D341Med (cell line): ENCODE measurements at places on chromosomes 4 and X.

DNA sequence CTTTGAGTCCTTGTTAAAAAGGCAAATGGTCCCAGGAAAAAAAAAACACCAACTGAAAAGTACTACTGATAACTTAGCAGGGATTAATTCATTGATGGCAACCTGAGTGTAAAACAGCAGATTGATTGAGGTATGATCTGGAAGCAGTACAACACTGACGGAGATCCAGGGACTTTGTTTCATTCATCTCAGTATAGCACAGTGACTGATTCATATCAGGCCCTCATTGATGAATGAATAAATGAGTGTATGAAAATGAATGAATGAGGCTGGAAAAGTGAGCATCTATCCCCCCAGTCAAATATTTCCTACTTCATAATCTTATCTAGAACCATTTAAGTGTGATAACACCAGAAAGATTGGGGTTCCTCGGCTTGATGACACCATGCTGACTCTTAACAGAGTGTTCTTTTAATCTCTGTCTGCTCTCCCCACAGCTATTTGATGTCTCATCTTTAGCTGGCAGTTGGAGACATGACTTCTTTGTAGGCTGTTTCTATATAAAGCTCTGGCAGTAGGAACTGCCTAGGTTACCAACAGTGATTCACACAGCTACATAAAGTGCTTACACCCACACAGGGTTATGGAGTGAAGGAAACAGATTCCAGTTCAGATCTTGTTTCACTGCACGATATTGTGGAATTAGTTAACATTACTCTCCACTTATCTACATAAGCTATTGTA, 18.6 kb upstream of the RNF128 start:
- no peak for DNase-seq

DNA sequence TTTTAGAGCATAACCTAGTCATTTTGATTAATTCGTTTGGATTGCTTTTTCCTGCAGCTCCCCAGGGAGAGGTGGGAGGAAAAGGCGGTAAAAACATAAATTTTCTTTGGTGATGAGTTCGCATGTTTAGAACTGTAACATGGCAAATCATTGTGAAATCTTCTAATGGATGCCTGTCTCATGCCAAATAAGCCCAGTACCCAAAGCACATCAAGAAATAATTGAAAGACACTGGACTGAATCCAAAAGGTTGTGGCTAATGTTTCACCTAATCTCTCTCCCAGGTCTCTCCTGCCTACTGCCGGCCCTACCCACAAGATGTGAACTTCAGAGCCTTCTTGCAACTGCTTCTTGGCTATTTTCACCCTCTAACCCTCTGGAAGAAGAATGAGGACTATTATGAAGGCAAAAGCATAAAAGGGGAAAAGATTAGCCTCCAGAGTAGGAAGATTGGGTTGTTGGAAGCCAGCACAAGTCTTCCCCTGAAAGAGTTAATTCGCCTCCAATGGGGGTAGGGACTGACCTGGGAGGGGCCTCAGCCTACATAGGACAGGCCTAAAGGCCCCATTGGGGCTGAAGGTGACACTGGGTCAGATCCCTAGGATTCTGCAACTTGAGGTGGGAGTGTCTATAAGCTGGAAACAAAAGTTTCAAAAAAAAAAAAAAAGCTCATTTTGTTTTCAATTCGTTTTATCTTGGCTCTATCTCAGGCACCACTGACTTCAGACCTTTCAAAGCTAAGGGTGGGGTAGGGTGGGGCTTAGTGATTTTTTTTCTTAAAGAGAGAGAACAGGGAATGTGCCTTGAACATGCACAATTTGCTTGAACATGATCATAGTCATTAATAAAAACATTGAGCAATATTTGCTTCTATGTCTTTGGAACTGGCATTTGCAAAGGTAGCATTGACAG, 278.6 kb upstream of the KLF3 start:
- no peak for DNase-seq

GRCh38 chr4:76494871-76495590, 60.0 kb downstream of the SHROOM3 start:
- no peak for DNase-seq

DNA sequence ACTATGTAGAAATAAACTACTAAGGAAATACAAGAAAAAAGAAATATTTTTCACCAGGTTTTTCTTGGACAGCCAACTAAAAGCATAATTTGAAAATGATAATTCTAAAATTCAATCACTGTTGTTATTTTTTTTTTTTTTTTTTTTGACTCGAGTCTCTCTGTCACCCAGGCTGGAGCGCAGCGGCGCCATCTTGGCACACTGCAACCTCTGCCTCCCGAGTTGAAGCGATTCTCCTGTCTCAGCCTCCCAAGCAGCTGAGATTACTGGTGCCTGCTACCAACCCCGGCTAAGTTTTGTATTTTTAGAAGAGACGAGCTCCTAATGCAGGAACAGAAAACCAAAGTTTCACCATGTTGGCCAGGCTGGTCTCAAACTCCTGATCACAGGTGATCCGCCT, 122.3 kb upstream of the UGT8 start:
- no peak for DNase-seq

DNA sequence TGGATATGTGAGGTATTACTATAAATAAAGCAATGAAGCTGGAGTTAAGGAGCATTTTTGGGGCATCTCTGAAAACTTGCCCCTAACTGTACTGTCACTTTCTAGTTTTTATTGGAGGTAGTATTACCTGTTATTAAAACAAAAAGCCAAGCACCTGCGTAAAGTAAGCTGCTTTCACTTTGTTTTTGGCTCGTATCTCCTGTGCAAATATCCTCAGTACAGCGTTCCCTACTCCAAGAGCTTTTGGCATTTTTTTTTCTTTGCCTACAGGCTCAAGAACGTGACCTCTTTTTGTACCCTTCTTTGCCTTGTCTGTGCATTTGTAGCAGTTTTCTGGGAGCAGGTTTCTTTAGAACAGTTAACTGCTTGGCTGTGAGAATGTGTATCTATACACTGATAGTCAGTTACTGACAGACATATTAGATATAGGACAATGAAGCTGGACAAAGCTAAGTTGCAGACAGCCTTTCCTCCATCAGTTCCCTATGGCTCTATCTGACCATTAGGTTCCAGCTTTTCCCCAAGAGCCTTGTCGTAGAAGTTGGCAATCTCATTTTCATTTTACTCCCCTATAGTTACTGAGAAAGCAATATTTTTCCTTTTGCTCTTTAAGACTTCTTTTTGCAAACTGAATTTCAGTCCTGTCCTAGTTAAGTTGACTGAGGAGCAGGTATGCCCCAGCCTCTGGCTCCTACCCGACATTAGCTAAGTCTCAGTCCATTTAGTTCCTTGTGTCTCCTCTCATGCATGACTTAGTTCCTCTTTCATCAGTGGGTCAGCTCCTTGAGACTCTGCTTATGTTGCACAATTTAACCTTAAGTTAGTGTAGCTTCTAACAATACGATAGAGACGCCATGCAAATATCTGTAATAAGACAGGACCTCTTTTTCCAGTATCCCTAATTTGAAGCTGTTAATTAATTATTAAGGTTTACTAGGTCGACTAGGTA, 71.5 kb upstream of the HPRT1 start:
- DNase-seq: no peak
